Activated CD4-positive, CD25-positive, alpha-beta regulatory T cell treated with anti-CD3 and anti-CD28 coated beads, Interleukin-2, amount 50 U/mL, for 16 hours (primary cell): ENCODE measurements at places on chromosomes 2 and 18.

DNA sequence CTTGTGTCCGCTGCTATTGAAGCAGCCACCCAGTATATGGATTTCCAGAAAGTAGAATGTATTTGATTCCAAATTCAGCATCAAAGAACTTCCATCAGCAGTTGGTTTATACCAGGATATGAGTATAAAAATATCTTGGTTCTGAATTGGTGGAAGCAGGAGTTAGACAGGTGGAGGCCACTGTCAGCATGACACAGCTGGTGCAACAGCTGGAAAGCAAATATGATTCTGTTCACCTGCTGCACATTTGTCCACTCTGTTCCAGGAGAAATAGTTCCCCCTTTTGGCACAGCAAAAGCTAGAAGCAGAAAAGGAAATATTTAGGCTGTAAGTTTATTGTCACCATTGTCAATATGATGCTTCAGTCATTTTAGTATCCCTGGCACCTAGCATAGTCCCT is 41.2 kb downstream of the KIAA2012 start:
- DNase-seq, result no peak

DNA sequence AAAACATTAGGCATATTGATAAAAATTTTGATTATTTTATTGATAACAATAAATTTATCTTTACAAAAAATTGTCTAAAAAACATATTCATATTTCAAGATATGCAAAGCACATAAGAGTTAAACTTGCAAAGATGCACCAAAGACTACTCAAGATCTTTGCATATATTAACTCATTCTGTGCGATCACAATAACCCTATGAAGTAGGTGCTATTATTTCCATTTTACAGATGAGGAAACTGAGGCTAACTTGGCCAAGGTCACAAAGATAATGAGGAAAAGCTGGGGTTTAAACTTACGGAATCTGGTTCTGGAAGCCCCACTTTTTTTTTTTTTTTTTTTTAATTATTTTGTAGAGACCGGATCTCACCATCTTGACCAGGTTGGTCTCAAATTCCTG is 94.4 kb upstream of the SERTAD2 start:
- no peak for DNase-seq

DNA sequence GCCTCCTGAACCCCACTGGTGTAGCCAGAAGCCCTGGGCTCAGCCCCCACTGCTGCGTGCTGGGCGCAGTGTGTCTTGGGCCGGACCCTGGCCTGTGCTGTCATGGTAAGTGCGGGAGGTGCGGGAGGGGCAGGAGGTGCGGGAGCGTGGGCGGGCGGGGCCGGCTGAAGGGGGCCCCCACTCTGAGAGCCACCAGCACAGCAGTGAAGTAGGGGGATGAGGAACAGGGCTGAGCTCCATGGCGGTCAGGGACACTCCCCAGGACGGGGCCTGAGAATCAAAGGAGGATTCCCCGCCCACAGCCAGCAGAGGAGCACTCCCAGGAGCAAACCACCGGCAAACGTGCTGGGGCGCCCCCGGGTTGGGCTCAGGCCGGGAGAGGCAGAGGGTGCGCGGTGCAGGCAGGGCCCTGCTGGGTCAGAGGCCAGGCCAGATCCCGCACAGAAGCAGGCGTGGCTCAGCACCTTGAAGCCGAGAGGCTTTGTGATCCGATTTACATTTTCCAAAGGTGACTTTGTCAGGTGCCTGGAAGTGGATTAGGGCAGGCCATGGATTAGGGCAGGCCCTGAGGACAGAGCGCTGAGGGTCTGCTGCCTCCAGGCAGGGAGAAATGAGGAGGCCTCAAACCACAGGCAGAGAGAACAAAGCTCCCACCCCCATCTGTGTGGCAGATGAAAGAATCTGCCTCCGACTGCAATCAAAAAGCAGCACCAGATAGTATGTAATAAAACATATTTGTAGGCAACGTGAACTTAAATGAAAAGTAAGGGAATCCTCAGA is 152.0 kb upstream of the RAB6C start:
- DNase-seq, result no peak

GRCh38 chr2:25887624-25888242 is 9.4 kb upstream of the ASXL2 start:
- no peak for DNase-seq

DNA sequence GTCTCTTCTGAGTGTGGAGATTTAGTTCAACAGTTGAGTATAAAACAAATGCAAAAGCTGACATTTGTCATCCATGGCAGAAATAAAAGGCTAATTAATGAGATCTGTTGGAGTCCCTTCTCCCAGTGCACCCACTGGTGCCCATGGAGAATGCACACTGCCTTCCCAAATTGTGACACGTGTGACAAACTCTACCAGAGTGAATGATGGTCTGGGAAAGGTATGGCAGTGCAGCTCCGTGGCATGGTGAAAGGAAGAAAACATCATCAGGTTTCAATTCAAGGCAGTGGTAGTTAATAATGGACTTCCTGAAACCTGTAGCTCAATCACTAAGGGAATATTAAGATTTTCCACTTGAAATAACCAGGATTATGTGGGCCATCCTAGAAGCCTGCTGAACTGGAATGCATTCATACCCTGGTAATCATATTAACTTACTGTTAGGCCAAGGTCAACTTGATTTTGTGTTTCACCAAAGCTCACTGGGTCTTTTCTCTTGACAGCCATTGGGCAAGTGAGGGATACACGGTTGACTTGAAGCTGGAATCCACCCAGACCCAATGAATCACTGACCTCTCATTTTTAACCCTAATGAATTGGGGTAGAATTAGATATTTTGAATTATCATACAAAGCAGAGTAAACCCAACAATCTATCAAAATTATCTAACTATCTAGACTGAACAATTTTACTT is 167.6 kb downstream of the AFF3 start:
- no peak for DNase-seq

DNA sequence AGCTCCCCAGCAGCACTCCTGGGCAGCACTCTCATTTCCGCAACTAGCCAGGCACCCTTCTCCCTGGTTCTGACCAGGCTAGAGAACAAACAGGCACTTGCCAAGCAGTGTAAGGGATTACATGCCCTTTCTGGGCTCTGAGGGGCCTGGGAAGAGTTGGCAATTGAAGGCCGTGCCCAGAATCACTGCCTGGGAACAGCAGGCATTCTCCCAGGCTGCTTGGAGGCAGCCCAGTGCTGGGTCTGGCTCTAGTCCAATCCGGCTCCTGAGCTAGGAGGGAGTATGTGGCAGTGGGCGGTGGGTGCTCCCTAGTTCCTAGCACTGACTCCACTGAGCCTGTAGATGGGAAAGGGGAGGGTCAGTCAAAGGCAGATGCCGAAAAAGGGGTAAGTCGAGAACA is 34.1 kb upstream of the SP3 start:
- no peak for DNase-seq

GRCh38 chr2:148978026-148978685 is 60.3 kb upstream of the LYPD6B start:
- no peak for DNase-seq

- no peak for DNase-seq
Measured at GRCh38 chr2:69214898-69215297, 172.1 kb downstream of the GFPT1 start.

DNA sequence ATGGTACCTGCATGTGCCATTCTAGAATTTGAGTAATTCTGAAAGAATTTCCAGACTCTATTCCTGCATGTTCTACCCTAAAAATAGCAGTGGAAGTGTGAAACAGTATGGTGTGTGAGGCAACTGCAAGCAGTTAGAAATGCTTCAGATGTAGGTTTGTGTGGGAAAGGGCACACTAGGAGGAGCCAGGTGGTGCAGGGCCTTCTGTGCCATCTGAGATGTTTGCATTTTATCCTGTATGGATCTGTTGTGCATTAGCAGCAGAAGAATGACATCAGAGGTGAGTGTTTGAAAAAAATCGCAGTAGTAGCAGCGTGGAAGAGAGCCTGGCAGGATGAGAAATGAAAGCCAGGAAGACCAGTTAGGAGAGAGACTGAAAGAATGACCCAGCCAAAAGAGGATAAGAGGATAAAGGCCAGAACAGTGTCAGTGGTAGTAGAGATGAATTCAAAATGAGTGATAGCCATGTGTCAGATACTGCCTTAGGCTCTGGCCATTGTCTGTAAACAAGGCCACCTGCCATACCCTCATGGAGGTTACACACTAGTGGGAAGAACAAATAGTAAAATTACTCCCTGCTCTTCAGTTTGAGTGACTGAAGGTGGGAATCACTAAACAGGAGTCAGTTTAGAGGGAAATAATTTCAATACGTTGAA is 142.2 kb downstream of the PKP4 start:
- no peak for DNase-seq

DNA sequence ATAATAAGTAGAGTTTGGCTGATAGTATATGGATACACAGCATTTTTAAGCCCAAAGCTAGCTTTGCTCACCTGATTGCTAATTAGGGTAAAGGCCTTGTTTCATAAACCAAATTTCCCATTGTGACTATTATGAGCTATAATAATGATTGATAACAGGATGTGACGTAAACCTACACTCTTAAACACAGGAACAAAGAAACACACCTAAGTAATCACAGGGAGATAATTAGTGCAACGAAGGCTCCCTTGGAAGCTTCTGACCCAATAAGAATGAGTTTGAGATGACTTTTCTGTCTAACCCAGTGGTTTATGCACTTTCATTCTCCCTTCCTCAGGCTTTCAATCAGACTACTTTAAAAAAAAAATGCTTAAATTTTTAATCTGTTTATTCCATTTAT is 683.2 kb downstream of the SATB2 start:
- no peak for DNase-seq

- no peak for DNase-seq
Measured at GRCh38 chr2:119683074-119683712, 4.2 kb downstream of the TMEM177 start.

DNA sequence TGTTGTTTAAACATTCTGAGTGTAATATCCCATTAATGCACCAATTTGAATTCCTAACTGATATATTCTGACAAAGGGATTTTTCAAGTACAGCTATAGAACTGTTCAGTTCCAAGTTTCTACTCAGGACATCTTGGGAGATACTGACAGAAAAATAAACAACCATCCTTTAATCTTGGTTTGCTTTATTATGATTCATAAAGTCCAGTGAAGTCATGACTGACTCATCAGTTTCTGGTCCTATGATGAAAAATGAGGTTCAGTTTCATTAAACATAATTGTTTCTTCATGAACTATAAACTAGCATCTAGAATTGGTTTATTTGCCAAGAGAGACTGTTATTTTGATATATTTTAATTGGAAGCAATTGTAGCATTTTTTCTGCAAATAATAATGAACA is 896.2 kb downstream of the CCDC85A start:
- no peak for DNase-seq

DNA sequence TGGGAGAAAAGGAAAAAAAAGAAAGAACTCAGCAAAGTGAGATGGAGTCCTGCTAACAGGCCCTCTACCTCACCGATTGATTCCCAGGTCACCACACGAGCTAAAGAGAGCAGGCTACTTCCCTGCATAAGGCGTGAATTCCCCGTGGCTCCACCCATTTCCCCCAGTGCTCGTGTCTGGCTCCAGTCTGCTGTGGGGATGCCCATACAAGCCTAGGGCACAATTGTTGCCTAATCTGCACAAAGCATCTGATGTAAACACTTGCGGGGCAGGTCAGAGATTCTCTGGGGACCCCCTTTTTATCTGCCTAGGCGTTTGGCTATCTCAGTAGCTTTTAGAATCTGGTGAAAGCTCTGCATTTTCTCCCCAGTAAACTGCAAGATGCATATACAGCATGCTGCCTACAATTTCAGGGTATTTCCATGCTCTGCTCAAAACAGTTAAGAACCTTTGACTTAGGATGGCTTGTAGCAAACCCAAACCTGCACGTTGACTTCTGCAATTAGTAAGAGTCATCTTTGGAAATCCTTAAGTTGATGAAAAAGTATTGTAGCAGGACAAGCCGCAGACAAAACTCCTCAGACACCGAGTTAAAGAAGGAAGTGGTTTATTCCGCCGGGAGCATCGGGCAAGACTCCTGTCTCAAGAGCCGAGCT is 34.8 kb downstream of the MYO3B start:
- DNase-seq, result no peak

- no peak for DNase-seq
Measured at GRCh38 chr2:1502891-1503304, 89.6 kb downstream of the TPO start.

GRCh38 chr2:170092436-170093060 is 85.4 kb upstream of the MYO3B start:
- no peak for DNase-seq

- DNase-seq, result peak; percentile 82
Measured at GRCh38 chr2:55693181-55694125, at the start of gene PNPT1. Gene PNPT1, minus strand, starts transcription at chr2:55693844. Its CDS starts 21 bp downstream, at chr2:55693823.

GRCh38 chr2:69154106-69154505 is 141.1 kb downstream of the ANTXR1 start:
- DNase-seq, result no peak

- DNase-seq, result no peak
Measured at GRCh38 chr2:149278872-149279264, 51.5 kb upstream of the LYPD6 start.

GRCh38 chr18:26440644-26441043 is 107.7 kb downstream of the KCTD1 start:
- no peak for DNase-seq

GRCh38 chr2:177106212-177106611 is 106.4 kb upstream of the HNRNPA3 start:
- no peak for DNase-seq

- no peak for DNase-seq
Measured at GRCh38 chr2:219045937-219046550, 4.7 kb upstream of the CFAP65 start.

DNA sequence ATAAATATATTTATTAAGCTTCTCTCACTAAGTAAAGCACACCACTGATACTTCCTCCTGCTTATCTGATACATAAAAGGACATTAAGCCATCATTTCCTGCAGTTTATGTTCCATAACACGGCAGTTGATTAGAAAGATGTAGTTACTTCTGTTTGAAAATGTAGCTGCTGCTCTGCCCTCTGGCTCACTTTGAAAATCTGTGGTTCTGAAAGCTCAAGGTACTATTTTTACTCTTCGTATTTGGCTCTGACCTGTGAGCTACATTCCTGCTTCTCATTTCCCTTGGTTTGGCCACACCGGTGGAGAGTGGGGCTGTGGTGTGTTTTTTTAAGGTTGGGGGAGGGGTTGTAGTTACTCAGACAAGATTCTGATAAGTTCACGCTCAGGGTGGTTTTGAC is 12.8 kb upstream of the TTN start:
- DNase-seq, result no peak

DNA sequence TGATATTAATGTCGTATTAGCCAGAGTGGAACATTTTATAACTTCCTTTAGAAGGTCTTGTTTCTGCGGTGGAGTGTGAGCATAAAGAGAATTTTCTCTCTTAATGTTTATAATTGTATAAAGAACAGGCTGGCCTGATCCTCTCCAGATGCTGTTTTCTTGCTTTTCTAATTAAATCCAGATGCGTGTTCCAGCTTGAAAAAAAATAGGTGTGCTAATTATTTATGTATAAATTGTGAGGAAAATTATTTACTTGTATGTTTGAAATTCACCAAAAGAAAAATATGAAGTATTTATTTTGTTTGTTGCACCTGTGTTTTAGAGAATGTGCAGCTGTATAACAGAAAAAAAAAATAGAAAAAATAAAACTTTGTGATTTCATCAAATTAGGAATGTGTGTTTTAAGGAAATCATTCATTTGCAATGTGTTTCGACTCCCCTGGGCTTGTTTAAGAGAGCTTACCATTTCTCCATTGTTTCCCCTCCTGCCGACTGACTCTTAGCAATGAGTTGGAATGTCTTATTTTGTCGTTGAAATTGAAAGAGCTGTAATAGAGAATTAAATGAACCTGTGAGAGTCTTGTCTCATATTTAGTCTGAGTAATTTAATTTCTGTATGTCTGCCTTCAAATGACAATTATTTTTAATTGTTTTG is 220.1 kb upstream of the NXPH2 start:
- no peak for DNase-seq
